Stimulated activated CD4-positive, alpha-beta T cell treated with anti-CD3 and anti-CD28 coated beads, TNF-alpha, amount 100 ng/mL, for 24 hours (primary cell): ENCODE measurements at places on chromosomes 16 and 17.

- no peak for DNase-seq
Measured at GRCh38 chr16:27285676-27286196, 17.2 kb upstream of the NSMCE1 start.

DNA sequence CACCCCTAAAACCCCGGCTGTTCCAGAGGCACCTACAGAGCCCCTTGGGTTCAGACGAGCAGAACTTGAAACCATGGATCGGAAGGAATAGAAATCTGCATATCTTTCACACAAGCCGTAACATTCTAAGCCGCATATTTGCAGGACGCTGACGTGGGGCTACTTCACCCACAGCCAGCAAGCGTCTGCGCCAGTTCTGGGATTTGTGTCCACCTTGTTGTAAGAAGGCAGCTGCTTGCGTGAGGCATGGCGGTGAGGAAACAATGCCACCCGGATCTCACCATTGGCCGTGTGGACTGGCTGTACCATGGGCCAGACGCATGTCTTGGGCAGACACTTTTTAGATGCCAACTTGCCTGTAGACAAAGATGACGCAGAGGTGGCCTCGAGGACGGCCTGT is 34.5 kb downstream of the TNFRSF13B start:
- no peak for DNase-seq

DNA sequence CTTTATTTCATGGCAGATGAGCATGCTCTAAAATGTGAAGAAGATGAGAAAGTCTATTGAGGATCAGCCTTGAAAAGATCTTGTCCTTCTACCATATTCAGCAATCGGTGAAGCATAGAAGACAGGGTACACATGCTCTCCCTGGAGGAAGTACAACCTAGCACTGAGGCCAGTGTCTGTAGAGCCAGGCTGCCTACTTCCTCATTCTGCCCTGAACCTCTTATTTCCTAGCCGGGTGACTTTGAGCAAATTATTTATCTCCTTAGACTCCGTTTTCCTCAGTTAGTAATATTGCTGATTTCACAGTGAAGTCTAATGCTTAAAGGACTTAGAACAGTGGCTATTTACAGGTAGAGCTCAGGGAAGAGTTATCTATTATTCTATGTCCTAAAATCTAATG is 58.4 kb downstream of the TMEM100 start:
- DNase-seq, result no peak

GRCh38 chr17:27958708-27959381 is 65.7 kb upstream of the LYRM9 start:
- DNase-seq, result no peak
